T-helper 2 cell treated with Interferon-gamma antibody and Interleukin-4, amounts not matched to agents 100 ng/mL and 5 ng/mL, for 36 hours (primary cell): ENCODE measurements at places on chromosomes 7 and 10. TPM values are rescaled to one million over a fixed set of nuclear protein-coding genes. Genes with fewer than 3 reads are reported as not detected.

Gene PNLIP
- not detected in 2 replicates for total RNA-seq

Gene ANXA8
- total RNA-seq = 5.8 and 6.0 TPM in 2 replicates

Gene GFRA1
- total RNA-seq = not detected in 2 replicates

Gene MCM7
- total RNA-seq = 336 and 353 TPM in 2 replicates

Gene PRR15
- total RNA-seq = not detected in 2 replicates
